ENCODE measurements at places on chromosomes 13 and 19.
A peak's percentile ranks its signal among the peaks of the same experiment; 100 is the strongest.

DNA sequence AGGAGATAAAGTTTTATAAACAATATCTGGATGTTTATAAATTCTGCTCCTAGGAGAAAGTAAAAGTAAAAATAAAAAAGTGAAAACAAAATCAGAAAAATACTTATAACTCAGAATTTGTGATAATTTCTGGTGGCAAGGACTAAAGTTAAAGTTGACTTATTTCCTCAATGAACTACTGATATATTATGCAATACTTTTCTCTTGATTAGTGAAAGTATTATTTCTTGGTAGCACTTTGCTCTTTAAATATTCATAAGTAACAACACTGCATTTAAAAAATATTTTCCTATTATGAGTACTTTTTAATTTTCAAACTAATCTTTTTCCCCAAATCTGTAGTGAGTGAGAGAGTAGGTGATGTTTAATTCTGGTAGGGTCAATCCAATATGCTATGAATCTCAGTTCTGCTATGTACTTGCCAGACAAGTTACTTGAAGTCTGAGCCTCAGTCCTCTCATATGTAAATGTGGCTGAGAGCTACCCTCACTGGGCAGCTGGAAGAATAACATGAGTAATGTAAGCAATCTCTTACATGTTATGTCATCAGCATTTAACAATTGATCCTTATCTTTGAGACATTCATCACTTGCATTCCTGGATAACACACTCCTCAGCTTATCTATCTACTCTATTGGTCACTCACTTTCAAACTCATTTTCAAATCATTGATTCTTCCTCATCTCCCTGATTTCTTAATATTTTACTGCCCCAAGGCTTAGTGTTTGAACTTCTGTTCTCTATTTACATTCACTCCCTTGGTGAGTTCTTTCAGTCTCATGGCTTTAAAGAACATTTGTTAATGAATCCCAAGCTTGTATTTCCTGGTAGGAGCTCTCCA, 239.0 kb downstream of the RGCC start:
- peak; percentile 56 for DNase-seq

DNA sequence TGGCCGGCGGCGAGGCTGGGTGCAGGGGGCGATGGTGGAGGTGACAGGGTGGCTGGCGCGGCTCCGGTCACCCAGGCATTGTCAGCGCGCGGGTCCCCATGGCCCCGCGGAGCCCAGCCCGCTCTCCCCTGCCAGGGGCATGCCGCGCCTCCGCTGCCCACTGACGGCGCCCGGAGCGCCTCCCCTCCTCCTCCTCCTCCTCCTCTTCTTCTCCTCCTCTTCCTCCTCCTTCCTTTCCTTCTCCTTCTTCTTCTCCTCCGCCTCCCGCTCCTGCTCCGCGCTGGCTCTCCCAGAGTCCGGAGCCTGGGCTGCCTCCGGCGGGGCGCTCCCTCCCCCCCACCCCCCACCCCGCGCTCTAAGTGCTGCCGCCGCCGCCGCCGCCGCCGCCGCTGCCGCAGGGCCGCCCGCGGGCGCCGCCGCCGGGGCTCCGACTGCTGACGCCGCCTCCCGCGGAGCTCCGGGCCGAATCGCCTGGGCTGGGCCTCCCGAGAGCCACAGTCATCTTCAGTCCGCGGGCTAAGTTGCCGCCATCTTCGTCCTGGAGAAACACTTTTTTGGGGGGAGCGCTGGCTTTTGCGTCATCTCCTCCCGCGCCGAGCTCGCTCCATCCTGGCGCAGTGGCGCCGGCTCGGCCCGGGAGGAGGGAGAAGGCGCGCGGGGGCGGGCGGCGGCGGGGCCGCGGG, 348.3 kb downstream of the LIG4 start:
- no peak for DNase-seq

- DNase-seq, result no peak
Observed at GRCh38 chr19:13751436-13751835, 12.9 kb upstream of the MRI1 start.

- no peak for DNase-seq
Observed at GRCh38 chr13:103174966-103175365, 108.7 kb upstream of the SLC10A2 start.

DNA sequence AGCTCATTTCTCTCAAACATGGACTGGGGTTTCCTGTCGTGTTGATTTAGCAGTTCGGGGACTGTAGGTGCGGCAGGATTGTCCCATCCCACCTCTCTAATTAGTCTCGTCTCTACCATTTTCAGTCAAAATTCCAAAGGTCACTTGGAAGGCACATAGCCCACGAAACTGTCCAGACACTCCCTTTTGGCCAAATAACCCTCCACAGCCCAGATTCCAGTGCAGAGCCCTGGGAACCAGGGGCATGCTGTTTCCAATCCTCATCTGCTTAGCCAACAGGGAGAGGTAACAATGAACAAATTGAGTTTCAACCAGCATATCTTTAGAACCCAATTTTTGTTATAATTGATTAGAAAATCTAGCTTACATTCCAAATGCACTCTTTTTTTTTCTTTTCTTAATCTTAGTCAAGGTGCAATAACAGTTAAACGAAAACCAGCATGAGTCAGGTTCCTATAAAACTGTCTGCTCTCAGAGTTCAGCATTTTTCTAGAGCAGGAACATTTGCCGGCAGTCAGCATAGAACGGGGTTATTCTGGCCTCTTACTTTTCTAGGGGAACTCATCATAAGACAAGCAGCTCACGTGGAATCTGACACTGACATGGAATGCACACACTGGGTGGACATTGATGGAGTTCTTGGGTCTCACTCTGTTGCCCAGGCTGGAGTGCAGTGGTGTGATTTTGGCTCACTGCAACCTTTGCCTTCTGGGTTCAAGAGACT, 14.4 kb upstream of the CEBPA start:
- no peak for DNase-seq

DNA sequence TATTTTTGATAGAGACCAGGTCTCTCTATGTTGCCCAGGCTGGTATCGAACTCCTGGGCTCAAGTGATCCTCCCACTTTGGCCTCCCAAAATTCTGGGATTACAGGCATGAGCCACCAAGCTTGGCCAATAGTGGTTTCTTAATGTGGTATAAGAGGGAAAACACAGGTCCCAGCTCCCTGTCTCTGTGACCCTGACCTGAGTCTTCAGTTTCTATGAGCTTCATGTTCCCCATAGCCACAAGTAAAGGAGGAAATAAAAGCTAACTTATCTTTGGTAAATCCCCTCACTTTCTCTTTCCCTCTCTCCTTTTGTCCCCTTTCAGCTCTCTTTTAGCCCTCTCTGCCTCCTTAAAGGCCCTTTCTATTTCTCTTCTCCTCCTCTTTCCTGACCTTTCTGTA, 50.3 kb downstream of the ABCC4 start:
- no peak for DNase-seq

DNA sequence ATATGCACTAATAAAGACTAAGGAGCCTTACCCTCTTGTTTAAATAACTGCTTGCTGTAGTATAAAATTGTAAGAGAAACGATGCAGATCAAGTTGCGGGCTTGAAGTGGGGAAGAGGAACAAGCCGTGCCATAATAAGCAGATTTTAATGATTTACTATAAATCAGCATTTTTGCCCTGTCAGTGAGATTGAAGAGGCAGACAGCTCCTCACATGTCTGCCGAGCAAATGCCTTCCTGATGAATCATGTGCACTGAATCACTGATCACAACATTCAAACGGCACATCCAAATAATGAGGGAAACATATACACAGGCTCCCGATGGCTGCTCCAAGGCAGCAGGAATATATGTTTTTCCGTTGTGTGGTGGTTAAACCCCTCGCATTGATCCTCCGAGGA, 282.9 kb downstream of the TSHZ3 start:
- peak; percentile 74 for DNase-seq

- DNase-seq, result no peak
Observed at GRCh38 chr13:45852494-45852893, 941 bp upstream of the SIAH3 start.
